ENCODE measurements at places on chromosomes 1 and 21.

DNA sequence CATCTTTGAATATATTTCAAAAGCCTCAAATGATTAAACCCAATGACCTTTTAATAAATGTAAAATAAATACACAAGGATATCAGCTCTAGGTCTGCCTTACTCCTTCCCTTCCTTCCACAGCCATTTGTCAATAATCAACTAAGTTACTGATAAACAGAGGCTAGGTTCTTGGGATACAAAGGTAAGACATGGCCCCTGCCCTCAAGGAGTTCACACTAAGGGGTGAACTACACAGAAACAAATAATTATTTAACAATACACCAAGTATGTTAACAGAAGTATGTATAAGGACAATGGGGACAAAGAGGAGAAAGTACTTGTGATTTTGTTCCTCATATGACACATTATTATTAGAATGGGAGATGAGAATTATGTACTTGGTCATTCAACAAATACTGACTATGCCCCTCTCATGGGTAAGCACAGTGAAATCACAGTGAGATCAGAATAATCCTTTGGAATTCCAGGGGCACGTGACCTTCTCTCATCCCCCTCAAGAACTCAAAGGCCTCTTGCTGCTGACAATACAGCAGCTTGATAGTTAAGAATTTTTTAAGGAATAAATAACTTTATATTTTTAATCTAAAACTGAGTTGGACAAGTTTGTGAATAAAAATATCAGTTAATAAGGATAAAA is 40.2 kb downstream of the ATP1B1 start:
- DNase-seq = no peak

GRCh38 chr21:29195981-29196669 is 65.7 kb downstream of the MAP3K7CL start:
- DNase-seq = no peak

DNA sequence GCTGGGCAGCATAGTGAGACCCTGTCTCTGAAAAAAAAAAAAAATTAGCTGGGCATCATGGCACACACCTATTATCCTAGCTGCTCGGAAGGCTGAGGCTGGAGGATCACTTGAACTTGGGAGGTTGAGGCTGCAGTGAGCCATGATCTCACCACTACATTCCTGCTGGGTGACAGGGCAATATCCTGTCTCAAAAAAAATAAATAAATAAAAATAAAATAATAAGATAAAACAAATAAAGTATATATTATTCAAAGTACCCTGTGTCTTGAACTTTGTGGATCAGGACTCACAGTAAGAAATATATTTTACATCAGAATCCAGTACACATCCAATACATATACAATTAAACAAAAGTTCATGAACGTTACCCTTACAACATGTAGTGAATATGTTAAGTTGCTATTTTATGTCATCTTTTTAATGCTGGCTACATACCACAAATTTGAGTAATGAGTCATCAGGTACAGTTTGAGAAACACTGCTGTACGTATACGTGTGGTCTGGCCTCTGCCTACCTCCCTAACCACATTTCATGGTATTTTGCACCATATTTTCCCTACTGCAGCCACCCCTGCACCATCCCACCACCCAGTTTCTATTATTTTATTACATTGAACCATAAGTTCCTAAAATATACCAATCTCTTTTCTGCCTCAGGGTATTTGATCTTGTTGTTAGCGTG is 4.4 kb downstream of the NME7 start:
- DNase-seq = no peak

- no peak for DNase-seq
Measured at GRCh38 chr1:208069908-208070307, 159.0 kb upstream of the CD34 start.

DNA sequence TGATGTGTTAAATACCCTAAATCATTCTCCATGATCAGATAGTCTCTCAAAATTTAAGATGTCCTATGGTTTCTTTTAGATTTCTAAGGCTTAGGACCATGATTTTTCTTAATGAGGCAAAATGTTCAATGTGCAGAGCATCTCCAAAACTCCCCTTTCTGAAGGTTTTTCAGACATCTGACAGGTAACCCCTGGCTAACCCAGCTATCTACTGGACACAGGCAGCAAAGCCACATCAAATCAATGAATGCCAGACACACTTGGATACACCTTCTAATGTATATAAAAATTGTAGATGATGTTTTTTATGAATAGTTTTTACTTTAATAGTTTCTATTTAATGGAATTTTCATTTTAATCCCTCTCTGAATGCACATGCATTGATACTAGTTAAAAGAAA is 285.6 kb downstream of the GRIK1 start:
- no peak for DNase-seq

GRCh38 chr1:64183395-64184002 is 19.9 kb upstream of the UBE2U start:
- no peak for DNase-seq

- no peak for DNase-seq
Measured at GRCh38 chr1:68221001-68221979, 11.0 kb downstream of the WLS start.

DNA sequence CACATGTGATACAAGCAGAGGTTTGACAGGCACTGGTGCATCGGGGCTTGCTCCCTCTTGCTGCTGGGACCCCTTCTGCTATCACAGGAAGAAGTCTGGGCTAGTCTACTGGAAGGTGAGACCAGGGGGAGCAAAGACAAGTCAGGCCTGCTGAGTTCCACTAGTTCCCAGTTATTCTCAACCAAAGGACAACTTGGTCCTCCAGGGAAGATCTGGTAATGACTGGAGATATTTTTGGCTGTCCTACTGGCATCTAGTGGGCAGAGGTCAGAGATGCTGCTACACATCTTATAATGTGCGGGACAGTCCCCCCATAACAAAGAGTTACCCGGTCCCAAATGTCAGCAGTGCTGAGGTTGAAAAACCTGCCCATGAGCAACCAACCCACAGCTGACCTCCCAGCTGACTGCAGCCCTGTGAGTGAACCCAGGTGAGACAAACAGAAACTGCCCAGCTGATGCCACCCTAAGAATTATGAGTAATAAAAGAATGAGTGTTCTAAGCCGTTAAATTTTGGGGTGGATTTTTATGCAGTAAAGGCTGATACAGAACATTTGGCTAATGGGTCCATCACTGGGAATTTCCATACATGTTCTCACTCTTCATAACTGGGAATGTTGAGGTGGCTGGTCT is 71.6 kb downstream of the NENF start:
- no peak for DNase-seq

GRCh38 chr1:219265026-219265515 is 91.4 kb downstream of the LYPLAL1 start:
- DNase-seq = peak; percentile 90

GRCh38 chr1:220224033-220224432 is 48.2 kb downstream of the RAB3GAP2 start:
- DNase-seq = no peak

DNA sequence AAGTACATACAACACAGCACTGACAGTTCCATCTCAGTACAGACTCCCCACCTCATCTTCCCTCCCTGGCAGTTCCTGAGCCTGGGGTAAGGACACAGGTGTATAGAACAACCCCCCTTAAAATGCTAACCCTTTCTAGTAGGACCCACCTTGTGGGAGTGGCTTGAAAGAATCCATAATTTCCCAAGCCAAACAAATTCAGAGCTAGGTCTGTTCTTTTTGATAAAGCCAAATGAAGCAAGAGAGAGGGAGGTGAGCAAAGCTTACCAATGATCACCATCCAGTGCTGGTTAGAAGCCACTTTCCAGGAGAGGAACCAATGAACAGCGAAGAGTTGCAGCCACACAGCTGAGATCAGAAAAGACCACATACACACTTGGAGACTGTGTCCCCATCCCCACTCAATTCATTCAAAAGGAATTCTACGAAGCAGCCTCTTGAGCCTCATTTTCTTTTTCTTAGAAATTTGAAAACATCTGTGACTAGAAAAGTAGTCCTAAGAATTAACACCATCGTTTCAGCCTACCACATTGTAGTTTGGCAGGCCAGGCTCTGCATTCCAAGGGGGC is 9.2 kb downstream of the UBE2Q1 start:
- DNase-seq = no peak

- no peak for DNase-seq
Measured at GRCh38 chr1:246907472-246907871, 24.3 kb downstream of the AHCTF1 start.

DNA sequence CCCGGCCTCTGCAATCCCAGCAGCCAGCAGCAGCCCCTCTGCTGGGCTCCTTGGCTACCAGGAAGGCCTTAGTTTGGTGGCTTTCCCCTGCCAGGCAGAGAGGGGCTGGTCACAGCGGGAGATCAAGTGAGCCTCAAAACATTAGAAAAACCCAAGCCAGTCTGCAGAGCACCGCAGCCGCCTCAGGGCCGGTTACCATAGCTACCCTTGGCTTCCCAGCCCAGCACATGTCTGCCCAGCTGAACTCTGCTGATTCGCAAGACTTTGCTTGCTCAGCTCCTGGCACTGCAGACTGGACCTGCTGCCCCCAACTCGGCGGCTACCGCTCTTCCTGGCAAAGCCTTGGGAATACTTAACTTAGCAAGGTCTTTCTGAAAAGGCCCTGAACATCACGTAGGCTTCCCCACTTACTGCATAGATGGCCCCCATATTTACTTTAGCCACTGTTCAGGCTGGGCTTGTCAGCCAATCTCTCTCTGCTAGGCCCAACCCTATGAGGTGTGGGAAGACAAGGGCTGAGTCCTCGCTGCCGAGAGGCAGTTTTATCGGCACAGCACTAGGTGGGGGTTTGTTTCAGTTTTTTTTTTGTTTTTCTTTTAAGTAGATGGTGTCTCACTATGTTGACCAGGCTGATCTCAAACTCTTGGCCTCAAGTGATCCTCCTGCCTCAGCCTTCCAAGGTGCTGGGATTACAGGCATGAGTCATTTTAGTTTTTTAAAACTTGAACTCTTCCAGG is 28.6 kb upstream of the PLEKHG5 start:
- DNase-seq = no peak

DNA sequence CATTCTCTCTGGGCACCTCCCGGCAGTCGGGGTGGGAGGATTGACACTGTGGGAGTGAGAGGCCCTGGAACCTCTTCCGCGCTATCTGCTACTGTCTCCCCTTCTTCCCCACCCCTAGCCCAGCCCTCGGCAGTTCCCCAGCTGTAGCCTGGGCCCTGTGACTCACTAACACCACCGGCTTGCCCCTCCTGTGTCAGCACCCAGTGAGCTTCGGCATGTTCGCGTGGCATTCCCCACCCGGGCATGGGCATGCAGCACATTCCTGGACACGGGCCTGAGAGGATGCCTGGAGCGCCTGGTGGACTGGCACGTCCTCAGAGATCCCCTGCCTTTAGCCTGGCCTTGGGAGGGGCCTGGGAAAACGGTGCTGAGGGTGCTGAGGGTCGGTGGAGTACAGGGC is 1.3 kb downstream of the CDK18 start:
- DNase-seq = no peak

- no peak for DNase-seq
Measured at GRCh38 chr1:118487091-118487490, 302.1 kb upstream of the SPAG17 start.

DNA sequence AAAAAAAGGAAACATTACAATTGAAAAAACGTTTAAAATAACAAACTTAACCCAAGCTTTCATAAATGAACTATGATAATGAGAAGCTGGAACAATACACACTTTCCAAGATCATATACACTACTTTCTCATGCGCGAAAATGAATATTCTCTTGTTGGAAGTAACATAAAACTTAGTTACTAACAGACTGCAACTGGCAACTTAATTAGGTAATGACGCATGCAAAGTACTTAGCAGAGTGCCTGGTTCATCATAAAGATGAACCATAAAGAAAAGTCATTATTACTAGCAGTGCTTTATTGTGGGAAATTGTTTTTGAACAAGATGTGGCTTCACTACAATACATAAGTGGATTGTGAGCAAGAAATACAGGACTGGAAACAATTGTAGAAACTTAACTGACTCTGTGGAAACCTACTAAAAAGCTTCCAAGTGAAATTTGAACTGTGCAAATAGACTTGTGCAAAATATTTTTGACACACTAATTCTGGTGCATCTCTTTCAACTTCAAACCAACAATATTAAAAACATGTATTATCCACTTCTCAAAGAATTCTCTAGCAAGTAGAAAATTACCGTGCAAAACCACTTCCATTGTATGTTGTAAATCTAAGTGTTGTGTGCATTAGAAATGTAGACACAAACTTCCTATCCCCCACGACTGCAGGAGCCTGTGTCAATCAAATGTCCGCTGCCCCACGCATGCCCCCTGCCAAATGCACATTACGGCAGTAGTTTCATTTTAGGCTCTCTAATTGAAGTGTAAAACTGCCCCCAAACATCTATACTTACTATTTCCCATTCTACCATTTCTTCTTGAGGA is 2.0 kb downstream of the ARHGAP29 start:
- DNase-seq = no peak
